ENCODE measurements at places on chromosomes 3 and 15.

DNA sequence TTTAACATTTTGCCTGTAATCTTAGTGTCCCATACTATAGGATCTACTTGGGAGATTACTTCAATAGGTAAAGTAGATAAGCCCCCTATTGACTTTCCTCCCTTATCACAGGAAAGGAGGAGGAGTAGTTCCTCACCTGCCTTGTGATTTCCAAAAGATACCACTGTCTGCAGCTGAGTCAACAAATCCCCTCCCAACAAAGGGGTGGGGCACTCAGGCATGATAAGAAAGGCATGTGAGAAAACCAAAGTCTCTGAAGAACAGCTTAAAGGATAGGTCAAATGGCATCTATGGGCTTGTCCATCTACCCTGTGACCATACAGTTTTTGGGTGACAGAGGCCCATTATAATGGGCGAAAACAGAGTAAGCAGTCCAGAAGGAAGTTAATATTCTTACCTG lies 71.3 kb upstream of the WNT7A start:
- no peak for DNase-seq

DNA sequence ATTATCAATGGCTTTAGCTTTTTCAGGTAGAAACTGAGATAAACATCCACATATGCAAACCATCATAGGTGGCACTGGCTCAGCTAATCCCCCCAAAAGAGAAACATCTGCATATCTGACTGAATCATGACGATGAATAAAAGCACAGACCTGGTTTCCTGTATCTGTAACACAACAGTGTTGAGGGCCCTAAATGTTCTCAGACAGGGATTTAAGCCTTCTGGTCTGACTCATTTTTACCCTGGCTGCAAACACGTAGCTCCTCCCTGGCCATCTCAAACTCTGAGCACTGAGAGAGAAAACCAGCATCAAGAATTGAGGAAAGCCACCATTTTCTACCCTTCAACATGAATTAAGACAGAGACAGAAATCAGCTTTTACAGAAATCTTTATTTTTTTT lies 35.2 kb downstream of the GLB1 start:
- no peak for DNase-seq

DNA sequence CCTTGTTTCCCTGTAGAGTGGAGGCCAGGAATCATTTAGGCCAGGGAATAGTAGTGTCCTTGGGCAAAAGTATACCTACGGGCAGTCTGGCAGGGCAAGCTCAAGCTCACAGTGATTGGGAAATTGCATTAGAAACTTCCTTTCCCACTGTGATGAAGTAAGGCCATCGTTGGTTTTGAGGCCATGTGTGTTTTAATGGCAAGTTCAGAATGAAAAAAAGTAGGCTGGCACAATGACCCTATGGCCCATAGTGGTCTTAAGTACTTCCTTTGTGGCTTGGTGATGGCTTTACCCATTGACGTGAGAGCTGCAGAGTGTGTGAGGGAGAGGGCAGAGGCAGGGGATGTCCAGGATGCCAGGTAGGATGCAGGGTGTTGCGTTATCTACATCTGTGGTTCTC lies 28.8 kb downstream of the LIMD1 start:
- DNase-seq, result no peak

- no peak for DNase-seq
These were observed 234.1 kb upstream of the FEZF2 start for GRCh38 chr3:62607287-62608029.

DNA sequence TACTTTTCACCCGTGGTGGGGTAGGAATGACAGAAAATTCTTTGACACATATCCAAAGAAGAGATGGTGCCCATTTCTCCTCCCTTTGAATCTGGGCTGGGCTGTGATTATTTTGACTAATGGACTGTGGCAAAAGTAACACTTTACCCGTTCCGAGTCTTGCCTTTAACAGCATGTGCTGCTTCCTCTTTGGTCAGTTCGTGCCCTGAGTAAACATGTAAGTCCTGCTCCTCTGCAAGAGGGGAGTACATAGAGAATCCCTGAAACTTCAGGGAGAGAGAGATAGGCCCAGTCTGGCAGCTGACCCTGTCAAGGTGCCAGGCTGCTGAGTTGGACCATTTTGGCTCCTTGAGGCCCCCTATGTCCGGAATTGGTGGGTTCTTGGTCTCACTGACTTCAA lies 243.1 kb downstream of the EPHB1 start:
- no peak for DNase-seq

All from stimulated activated CD4-positive, alpha-beta T cell treated with anti-CD3 and anti-CD28 coated beads, Interleukin-1b, Interleukin-23, amount 100 ng/mL, for 1 hour (primary cell).